Memory B cell (primary cell): ENCODE measurements at places on chromosomes 6 and 20.
A peak's percentile ranks its signal among the peaks of the same experiment; 100 is the strongest.

DNA sequence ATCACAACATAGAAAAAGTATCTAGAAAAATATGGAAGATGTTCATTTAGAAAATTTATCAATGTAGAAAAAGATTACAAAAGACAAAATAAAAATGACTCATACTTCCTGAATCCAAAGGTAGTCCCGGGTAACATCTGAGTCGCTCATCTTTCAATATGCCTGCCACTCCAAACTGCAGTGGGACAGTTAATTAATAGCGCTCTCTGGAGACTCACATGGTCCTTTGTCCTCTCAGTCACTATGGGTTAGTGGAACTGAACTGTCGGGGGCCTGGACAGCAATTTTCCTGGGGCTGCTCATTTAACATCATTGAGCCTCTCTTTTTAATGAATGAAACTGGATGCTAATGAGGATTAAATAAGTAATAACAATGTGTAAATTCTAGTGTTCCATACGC lies 103.4 kb downstream of the MAP3K4 start:
- no peak for DNase-seq

DNA sequence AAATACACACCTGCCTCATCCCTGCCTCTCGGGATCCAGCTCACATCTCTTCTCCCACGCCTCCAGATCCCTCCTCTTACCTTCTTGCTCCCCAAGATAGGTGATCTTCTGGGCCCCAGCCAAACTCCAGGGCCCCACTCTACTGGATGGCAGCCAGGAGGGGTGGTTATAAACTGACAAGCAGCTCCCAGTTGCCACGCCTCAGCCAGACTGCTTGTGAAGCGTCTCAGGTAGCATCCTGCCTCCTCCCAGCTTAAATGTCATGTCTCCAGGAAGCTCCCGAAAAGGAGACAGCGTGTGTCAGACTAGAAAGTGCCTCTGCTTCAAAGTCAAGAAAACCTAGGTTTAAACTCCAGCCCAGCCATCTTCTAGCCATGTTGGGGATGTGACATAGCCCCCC lies 114.1 kb downstream of the LRFN2 start:
- no peak for DNase-seq

- DNase-seq, result no peak
Observed at GRCh38 chr6:34338811-34339210, 53.7 kb downstream of the NUDT3 start.

GRCh38 chr20:22568872-22569344 lies 15.5 kb downstream of the FOXA2 start:
- no peak for DNase-seq

- no peak for DNase-seq
Observed at GRCh38 chr6:43393602-43394001, 24.2 kb upstream of the ZNF318 start.

DNA sequence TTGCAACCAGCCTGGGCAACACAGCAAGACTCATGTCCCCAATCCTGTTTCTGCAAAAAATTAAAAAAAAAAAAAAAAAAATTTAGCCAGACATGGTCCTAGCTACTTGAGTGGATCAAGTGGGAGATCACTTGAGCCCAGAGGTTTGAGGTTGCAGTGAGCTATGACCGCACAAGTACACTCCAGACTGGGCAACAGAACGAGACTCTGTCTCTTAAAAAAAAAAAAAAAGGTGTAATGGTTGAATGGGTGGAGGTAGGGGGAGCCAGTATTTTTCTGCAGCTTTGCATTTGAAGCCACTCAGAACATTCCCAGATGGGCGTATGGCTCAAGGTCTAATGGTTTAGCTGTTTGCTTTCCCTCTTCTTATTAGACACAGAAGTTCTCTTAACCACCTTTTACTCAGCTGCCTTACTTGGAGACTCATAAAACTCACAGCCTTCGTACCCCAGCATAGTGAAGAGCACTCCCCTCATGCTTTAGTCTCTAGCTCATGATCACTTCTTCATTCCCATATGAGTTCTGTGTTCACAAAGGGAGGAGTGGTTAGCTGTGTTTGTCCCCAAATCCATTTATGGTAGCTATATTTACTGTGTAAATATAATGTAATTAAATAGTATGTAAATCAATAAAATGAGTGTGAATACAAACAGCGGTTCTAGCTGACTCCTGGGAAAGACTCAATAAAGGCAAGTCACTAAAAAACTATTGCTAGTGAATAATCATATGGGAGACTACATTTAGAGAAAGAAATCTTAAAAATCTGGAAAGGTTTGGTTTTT lies 9.0 kb downstream of the FKBP1A start:
- DNase-seq, result no peak

DNA sequence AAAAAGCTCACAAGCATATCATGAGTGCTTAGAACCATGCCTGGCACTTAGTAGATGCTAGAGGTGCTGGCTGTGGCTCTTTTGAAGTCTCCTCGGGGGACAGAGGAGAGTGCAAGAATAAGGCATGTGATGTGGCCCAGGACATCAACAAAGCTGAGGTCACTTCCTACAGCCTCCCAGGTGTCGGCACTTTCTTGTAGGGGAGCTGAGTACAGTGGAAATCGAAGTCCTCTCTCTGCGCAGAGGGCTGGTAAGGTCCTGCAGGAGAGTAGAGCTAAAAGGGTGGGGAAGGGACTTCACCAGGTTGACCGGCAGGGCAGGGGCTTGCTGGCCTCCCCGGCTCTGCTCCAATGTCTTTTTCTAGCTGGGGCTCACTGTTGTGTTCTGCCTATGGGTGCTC lies 11.2 kb downstream of the SLC13A3 start:
- DNase-seq, result no peak

- DNase-seq, result no peak
Observed at GRCh38 chr6:160139420-160139851, 17.8 kb downstream of the SLC22A1 start.

DNA sequence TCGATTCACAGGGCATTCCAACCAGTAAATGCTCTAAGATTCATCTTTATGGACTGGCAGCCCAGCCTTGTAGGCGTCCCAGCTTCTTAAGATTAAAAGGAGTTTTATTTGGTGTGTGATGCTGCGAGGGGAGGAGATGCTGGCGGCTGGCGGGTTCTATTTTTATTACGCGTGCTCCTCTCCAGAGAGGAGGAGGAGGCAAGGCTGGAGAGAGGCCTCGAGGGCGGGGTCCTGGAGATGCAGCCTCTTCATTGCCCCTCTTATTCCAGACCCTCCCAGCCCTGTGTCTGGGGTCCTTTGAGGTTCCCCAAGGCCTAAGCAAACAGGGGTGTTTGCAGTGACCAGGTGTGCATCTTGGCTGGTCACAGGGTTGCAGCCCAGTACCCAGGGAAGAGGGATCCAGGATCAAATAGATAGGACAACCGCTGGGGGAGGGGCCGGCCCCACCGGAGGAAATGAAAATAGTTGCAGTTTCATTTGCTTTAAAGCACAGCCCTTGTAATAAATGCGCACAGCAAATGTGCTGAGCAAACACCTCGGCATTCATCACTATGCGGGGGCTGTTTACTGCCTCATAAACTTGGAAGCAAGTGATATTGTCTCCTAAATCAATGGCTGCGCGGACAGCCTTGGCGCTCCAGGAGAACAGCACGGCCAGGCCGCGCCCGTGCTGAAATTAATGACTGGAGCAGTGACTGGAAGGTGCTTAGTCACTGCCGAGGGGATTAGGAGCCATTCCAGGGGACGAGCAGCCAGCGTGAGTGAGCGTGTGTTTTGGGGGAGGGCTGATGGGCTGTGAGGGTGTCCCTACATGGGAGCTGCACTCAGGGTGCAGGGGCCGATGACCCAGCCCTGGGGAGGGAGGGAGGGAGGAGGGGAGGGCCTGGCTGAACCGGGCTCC lies 83.0 kb downstream of the TMEM242 start:
- DNase-seq, result no peak

- DNase-seq, result no peak
Observed at GRCh38 chr6:39903656-39904055, 30.6 kb downstream of the MOCS1 start.

- no peak for DNase-seq
Observed at GRCh38 chr20:8154638-8155037, 22.6 kb downstream of the PLCB1 start.

GRCh38 chr20:54606380-54606779 lies 131.0 kb downstream of the DOK5 start:
- DNase-seq, result no peak

DNA sequence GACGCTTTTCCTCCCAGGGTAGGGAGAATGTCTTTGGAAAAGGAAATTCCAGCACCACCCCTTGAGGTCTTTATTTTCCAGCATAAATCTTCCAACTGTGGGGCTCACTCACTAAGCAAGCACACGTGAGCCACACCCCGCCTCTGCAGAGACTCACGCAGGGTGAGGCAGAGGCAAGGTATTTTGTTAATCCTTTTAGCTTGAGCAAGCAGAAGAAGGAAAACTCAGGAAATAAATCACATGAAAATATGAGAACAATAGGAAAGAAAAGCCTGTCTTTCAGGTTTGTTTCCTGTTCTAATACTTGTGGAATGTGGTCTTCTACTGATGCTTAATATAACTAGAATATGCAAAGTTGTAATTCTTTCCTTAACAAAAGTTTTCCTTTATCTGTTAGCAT lies 4.1 kb upstream of the PHACTR2 start:
- DNase-seq, result no peak

DNA sequence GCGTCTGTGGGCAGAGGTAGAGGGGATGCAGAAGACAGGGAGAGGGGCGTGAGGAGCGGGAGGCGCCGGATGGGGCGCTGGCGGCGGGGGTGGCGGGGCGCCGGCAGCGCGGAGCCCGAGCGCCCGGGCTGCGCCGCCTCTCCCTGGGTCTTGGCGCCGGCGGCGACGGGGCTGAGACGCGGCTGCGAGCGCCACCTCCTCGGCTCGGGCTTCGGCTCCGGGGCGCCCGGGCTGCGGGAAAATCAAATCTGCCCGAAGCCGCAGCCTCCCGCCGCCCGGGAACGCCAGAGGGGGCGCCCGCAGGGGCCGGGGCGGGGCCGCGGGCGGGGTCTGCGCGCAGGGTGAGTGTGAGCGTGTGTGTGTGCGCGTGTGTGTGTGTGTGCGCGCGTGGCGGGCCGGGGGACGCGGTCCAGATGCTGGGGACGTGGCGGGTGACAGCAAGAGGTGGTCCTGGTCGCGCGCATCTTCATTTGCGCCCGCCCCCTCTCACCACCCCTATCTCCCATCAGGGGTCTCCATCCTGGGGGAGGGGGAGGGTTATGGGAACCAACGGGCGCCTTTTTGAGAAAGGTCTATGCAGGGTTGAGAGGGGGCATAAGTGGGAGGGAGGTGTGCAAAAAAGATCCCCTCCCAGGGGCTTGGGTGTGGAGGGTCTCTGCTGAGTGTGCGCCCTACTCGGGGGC lies 646 bp upstream of the CPNE5 start:
- peak; percentile 54 for DNase-seq

DNA sequence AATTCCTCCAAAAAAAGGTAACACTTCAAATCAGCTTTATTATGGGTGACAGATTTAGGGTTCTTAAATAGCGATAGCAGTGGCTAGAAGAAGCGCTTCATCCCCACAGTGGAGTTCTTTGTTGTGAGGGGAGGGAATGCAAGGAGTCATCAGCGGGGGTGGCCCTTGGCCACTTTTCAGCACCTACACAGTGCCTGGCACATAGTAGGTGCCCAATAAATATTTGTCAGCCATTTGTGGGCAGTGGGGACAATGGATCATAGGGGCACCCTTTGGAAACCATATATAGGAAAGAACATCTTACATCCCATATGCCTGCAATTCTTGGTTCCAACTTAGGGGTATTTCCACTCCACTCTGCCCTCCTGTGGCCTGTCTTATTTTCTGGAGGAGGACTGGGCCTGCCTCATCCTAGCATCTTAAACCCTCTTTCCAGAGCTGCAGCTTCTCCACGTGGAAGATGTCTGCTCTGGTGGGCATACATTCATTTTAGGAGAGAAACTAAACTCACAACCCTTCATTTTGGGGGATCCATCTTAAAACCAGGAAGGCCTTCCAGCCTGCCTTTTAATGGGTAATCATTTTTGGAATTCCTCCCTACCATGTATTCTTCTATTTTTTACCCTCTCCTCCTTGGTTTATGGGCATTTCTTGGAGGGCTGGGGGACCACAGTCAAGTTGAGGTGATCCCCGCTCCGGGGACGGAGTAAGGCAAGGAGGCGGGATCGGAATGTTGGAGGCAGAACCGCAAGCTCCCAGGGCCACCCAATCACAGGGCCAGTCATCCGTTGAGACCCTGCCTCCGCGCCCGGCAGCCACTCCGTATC lies 2.6 kb upstream of the GPSM3 start:
- DNase-seq, result no peak

DNA sequence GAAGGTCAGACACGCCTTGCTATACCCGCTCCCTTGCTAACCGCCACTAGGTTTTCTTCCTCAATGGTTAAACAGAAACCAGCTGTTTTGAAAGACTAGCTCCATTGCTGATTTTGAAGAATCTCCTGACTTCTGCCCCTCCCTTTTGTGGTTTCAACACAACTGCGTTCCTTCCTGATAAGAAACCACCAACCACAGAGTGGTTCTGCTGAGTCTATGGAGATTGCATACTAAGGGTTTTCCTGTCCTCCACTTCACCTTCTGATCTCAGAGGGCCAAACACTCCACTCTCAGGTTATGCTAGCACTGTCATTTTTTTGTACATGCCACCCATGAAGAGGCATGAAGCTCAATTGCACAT lies 207.9 kb downstream of the MYLK4 start:
- DNase-seq, result no peak

DNA sequence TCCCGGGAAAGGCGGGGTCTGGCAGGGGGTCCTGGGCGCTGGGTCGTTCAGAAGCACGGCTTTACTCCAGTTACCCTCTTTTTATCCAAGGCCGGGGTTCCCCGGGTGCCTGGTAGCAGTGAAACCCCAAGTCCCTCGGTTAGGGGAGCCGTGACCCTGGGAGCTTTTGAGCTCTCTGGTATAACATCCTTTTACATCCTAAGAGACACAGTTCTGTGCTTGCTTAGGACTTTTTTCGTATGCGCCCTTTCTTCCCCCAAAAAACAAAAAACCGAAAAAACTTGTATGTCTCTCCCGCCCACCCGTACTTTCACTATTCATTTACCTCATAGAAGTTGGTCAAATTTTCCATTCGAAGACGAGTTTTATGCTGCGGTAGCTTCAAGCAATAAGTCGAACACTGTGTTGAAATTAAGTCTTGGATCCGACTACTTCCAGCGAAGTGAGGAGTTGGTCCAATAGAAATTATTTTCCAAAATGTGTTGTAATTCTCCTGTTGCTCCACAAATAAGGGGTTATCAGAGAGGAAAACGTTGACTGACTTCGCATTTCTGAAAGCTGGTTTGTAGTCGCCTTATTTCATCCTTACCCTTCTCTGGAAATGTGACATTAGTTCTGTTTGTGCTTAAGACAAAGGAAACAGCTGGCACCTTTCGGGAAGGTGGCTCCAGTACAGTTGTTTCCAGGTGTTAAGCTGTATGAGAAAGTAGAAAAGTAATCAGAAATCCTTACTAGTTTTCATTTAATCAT lies 816 bp upstream of the MAN1A1 start:
- no peak for DNase-seq
